ENCODE measurements at places on chromosomes 4 and X.

GRCh38 chr4:185903205-185903604, 91.2 kb upstream of the SORBS2 start:
- no peak for DNase-seq

DNA sequence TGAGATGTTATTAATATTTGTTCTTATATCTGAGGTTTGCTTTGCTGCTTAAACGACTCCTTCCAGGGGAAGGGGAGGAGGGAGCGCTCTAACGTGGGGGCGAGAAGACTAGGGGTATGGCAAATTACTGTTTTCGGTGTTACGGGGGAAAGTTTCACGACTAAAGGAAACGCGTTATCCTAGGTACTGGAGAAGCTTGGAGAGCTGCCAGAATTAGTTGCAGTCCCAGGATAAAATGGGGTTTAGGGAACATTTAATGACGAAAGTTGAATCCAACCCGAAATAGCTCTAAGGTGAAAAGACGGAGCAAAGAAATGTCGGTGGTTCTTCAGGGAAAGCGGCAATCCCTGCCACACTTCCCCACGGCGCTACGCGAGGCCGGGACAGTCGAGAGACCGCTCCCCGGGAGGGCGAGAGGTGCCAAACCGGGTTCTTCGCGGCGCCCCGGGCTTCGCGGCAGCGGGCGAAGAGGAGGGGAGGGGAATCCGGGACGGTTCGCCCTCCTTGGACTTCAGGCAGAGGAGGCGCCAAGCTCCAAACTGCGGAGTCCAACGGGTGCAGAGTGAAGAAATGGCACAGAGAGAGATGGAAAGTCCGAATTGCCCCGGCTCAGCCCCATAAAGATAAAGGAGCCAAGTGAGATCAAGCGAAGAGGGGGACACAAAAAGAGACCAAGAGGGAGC, 724 bp downstream of the THOC2 start:
- DNase-seq, result peak; percentile 0

DNA sequence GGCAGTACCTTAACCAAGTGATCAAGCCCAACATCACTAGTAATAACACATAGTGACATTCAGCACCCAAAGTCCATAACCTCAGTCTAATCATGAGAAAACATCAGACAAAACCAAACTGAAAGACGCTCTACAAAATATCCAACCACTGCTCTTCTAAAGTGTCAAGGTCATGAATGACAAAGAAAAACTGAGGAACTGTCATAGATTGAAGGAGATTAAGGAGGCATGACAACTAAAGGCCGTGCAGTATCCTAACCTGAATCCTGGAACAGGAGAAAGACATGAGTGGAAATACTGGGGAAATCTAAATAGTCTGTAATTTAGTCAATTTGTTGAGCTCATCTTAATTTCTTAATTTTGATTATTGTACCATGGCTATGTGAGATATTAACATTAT, 38.2 kb upstream of the EXOC1L start:
- no peak for DNase-seq

- no peak for DNase-seq
Measured at GRCh38 chrX:47313056-47313455, 57.3 kb upstream of the ZNF157 start.

- no peak for DNase-seq
Measured at GRCh38 chr4:139958739-139959098, 195.3 kb downstream of the MAML3 start.

GRCh38 chr4:54282837-54283236, 53.7 kb downstream of the PDGFRA start:
- no peak for DNase-seq

GRCh38 chr4:123474817-123475216, 78.2 kb downstream of the SPRY1 start:
- no peak for DNase-seq

GRCh38 chrX:5490786-5491563, 737.7 kb downstream of the NLGN4X start:
- no peak for DNase-seq

GRCh38 chrX:150575419-150575814, 7.0 kb downstream of the MTM1 start:
- peak; percentile 46 for DNase-seq

- no peak for DNase-seq
Measured at GRCh38 chrX:16558489-16558888, 91.5 kb upstream of the S100G start.

DNA sequence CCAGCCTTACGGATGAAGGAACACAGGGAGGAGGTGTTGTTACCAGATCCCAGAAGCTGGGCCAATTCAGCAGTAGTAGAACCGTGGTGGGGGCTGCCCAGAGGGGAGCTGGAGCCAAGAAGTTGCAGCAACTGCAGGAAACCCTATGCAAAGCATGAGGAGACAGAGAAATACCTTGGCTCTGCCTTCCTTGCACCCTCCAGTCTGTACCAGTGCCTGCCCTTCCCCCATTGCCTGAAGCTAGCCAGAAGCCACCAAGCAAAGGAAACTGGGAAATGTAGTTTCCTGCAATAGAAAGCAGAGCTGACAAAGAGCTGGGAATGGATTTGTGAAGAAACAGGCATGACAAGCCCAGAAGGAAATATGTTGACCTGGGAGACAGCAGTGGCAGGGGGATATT, 108.7 kb upstream of the FUNDC1 start:
- no peak for DNase-seq

DNA sequence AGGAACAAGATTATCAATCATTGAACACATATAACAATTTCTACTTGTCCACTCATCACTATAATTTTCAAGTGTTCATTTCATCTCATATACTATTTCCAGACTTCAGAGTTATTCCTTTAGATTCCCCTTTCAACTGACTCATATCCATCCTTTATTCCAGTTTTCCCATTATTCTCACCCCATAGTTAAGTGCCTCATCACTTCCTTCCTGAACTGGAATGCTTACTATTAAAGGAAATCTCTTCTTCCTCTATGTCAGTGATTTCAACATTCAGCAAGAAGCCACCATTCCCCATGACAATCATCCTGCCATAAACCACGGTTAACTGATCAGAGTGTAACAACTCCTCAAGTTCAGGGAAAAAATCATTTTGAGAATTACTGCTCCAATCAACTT, 198.9 kb downstream of the FBXO8 start:
- DNase-seq, result no peak

GRCh38 chr4:181645489-181645888, 597.7 kb upstream of the TENM3 start:
- no peak for DNase-seq

DNA sequence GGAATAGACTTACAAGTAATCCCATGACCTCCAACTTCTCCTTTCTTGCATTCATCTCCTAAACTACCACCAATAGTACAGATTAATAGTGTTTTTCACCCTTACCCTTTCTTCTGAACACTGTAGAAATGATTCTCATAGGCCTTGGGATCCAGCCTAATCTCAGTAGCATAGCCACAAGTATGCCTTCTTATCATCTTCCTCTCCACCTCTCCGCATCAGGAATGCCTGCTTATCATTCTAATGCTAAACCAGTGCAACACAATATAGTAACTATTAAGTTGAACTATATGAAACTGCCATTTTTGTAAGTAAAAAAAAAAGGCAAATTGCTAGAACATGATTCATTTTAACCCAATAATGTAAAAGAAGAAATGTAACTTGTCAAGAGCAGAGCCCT, 79.5 kb upstream of the IL2 start:
- DNase-seq, result no peak

GRCh38 chr4:33722800-33723516, 2521.4 kb downstream of the ARAP2 start:
- no peak for DNase-seq

GRCh38 chrX:44693255-44693654, 150.6 kb upstream of the DUSP21 start:
- DNase-seq, result no peak
